ENCODE measurements at places on chromosomes 2 and 18.

GRCh38 chr2:235749121-235749770 lies 255.4 kb downstream of the AGAP1 start:
- DNase-seq, result peak; percentile 82

GRCh38 chr2:149488706-149489440 lies 98.7 kb downstream of the MMADHC start:
- DNase-seq, result no peak

- DNase-seq, result peak; percentile 38
These were observed 719.4 kb downstream of the LRP1B start for GRCh38 chr2:141411419-141411818.

GRCh38 chr2:62227386-62228075 lies 31.6 kb downstream of the B3GNT2 start:
- DNase-seq, result no peak

DNA sequence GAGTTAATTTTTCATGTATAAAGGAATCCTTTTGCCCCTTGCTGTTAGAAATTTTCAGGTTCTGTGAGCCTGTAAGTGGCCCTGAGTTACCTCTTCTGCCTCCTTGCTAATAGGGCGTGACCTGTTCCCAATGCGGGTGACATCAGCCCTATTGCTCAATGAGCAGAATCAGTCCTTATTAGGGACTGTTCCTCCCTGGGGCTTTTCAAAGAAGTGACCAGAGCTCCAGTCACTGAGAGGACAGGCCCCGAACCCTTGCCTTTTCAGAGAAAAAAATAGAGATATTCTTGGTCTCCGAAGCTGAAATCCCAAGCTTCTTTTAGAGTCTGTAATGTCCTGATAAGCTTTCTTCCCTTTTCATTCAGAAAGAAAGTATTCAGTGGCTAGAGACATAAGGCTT lies 8.2 kb upstream of the APOB start:
- no peak for DNase-seq

DNA sequence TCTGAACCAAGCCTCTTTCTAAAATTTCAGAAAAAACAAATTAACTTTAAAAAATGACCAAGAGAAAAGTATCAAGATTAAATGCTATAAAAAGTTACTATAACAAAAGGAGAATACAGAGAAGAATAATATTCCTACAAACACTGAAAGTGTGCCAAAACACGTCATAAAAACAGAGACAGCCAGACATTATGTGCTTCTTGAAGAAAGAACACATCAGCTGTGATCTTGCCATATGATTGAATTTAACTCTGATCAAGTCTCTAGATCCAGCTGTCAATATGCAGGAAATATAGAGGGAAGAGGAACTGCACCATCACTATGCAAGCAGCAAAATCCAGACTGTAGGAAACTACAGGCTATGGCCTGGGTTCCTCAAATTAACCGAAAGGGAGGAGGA lies 33.7 kb upstream of the COL5A2 start:
- no peak for DNase-seq

DNA sequence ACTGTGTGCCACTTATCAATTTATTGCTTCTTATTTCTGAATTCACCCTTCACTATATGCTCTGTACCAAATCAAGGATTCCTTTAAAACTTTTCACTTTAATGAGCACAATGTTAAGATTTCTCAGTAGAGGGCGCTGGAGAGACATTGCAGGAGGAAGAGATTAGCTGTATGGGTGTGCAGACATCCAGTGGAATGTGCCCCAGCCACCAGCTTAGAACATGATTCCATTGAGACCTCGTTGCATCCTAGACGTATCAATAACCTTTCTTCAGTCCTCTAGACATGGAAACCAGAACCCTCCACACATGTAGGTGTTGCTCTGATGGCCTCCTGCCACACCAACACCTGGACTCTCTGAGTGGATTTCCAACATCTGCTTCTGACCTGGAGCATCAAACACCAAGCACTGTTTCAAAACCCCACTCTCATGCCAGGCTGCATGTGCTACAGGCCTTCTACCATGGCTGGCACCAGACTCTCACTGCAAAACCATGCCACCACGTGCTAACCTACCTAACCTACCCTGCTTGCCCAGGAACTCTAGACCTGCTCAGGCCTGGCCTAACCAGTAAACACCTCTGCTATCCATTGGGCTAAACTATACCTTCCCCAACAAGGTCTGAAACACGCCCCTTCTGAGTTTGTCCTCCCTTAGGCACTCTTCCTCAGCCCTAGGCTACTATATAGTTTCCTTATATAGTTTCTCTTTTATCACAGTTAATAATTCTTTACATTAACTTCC lies 633.2 kb upstream of the PKDCC start:
- DNase-seq, result peak; percentile 59

GRCh38 chr2:70657246-70657645 lies 103.6 kb upstream of the TGFA start:
- no peak for DNase-seq

GRCh38 chr2:74119339-74119738 lies 28.4 kb downstream of the BOLA3 start:
- DNase-seq, result peak; percentile 26

- no peak for DNase-seq
These were observed 198.7 kb upstream of the DTNA start for GRCh38 chr18:34511435-34511834.

DNA sequence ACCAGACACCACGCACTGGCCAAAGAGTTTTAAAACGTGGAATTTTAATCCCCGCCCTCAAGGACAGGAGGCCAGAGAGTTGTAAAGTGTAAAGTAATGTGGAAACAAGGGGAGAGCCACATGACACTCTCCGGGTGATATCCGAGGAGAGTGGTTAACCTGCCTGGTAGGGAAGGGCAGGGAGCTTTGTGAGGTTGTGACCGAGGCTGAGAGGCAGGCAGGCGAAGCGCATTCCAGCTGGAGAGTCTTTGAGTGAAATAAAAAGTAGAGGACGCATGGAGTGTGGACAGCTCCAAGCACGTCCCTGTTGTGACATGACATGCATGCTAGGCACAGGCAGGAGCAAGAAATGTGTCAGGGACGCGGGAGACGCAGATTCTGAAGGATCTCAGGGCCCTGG lies 539.5 kb downstream of the RNF144A start:
- no peak for DNase-seq

DNA sequence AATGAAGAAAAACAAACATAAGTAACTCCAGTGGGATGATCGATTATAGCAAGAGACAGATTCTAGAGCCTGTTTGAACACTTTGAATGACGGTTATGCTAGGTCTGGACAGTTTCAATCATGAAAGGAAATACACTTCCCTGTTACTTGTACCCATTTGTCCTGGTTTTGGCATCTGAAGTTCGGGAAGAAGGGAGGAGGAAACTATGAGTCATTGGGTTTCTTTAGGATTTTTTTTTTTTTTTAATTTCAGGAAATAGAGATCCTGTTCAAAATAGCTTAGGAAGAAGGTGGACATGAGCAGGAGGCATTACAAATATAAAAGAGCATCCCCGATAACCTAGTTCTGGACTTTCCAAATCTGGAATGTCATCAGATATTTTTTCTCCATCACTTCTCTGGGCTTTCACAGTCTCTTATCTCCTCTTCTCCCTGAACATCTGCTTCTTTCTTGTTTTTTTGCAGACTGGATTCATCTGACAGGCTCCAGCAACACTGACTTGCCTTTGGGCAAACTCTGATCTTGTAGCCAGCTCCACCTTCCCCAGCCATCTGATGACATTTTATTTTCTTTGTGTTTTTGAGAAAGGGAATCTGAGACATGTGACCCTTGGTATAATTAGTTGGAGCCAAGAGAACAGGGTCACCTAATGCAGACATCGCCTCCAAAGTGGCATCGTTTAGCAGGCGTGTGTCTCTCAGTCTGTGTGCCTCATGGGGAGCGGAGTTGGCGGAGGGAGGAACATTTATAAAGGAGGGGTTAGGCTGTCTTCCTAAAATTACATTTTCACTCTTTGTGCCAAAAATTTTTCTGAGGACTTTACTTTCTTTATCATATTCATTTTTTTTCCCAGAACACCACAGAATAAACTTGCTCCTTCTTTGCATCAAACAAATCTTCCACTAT lies 195.3 kb upstream of the EPHA4 start:
- DNase-seq, result peak; percentile 6

DNA sequence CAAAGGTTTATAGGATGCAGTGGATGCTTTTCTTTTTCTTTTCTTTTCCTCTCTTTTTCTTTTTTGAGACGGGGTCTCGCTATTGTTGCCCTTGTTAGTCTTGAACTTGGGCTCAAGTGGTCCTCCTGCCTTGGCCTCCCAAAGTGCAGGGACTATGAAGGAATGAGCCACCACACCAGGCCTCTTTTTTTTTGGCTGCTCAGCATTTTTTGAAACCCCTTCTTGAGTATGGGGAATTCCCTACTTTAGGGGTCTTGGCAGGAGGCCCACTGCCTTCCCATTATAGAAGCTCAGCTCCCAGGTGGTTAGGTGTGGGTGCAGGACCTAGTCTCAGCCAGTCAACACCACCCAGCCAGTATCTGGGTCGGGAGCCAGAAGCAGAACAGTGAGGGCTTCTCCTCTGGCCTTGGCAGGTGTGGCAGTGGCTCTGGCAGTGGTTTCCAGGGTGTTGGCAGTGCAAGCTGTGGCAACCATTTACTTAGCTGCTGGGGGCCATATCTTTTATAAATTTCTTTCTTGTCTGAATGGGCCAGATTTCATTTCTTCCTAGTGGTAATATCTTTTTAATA lies 51.4 kb upstream of the ACYP2 start:
- DNase-seq, result no peak

GRCh38 chr2:61770746-61771145 lies 83.1 kb downstream of the FAM161A start:
- DNase-seq, result peak; percentile 31

- peak; percentile 87 for DNase-seq
These were observed at the start of gene EFHD1 for GRCh38 chr2:232633413-232634205. TSS of gene EFHD1 (plus strand) at chr2:232633604. CDS start at chr2:232633705, 101 bp downstream.

GRCh38 chr2:38421274-38422056 lies 44.4 kb upstream of the ATL2 start:
- no peak for DNase-seq

Data from adipocyte (in vitro differentiated cells).